ENCODE measurements at places on chromosomes 1 and 21.

DNA sequence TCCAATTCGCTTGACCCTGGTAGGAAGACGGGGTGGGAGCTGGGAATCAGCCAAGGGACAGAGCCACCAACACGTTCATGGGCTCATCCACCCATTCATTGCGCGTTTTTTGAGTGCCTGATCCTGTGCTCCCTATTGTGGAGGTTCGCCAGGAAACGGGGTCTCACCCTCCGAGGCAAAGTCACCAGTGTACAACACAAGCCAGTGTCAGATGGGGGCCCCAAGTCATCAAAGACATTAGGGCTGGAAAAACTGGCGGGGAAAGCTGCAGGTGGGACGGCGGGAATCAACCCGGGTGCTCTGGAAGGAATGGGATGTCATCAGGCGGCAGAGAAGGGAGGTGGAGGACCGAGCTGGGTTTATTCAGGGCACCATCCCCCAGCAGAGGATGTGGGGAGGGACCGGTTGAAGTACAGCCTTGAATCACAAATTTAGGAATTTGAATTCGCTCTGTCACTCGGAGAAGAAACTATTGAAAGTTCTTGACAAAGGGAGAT is 667 bp upstream of the NID1 start:
- DNase-seq: no peak

DNA sequence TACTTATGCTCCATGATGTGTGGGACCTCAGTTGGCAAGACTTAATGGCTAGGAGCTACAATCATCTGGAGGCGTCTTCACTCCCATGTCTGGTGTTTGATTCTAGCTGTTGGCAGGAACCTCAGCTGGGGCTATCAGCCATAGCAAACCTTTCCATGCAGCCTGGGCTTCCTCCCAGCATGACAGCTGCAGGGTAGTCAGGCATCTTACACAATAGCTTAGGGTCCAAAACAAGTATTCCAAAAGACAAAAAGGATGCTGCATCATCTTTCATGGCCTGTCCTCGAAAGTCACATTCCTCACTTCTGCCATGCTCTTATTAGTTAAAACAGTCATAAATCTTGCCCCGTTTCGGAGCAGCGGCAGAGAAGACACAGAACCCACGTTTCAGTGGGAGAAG is 90.9 kb downstream of the LRRC8C start:
- DNase-seq: no peak

- no peak for DNase-seq
Observed at GRCh38 chr1:243597383-243597782, 252.7 kb downstream of the AKT3 start.

GRCh38 chr1:33468531-33468930 is 3.9 kb upstream of the ZSCAN20 start:
- DNase-seq: no peak

DNA sequence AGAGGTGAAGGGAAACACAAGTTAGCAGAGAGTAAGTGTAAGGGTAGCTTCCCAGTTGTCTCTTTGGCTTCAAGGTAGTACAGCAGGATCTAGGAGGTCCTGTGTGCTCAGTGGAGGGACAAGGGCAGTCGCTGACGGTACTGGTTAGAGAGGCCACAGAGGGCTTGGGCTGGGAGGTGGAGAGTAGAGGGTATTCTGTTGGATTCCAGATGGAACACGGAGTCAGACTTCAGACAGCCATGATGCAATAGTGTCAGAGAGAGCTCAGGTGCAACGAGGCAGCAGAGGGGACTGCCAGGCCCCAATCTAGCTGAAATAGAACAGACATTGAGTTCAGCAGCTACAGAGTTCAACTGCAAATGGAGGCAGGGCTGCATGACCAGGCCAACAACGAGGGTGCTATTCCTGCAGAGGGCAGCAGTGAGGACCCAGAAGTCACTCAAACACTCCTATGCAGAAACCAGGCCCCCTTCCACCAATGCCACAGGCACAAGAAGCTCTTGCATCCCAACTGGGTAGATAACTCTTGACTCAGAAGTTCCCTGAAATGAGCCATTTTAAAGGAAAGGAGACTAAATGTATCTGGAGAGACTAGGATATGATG is 325.0 kb upstream of the ESRRG start:
- no peak for DNase-seq

- no peak for DNase-seq
Observed at GRCh38 chr1:30417701-30418046, 305.7 kb downstream of the MATN1 start.

DNA sequence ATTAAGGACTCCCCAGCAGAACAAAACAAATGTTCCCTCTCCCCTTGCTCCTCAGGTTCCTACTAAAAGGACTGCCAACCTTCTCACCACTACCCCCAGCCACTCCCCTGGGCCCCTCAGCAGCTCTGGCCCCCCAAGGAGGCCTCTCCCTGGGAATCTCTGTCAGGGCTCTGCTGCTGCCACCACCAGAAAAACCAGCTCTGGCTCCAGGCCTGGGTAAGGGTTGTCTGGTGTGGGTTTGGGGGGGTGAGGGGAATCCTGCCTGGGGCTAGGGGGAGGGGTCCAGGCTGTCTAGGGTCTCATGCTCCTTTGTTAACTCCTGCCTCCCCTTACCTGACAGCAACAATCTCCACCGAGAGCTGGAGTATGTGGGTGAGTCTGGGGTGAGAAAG is 4.8 kb downstream of the NECTIN4 start:
- DNase-seq: no peak

DNA sequence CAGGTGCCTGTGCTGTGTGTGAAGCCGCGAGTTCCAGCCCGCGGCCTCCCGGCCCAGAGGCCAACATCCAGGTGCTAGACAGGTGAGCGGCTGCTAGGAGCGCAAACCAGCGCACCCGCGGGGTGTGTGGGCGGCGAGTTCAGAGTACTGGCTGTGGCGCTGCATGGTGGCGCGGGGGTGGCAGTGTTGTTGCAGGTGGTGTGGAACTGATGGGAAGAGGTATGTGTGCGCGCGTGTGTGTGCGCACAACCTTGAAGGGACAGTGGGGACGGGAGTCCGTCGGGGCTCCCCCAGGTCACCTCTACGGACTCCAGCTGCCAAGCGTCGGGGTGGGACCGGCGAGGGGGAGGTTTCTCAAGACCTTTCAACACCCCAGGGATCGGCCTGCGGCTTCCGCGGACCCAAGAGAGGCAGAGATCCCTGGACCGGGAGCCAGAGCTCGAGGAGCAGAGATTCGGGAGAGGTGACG is 433 bp upstream of the DMBX1 start:
- no peak for DNase-seq

DNA sequence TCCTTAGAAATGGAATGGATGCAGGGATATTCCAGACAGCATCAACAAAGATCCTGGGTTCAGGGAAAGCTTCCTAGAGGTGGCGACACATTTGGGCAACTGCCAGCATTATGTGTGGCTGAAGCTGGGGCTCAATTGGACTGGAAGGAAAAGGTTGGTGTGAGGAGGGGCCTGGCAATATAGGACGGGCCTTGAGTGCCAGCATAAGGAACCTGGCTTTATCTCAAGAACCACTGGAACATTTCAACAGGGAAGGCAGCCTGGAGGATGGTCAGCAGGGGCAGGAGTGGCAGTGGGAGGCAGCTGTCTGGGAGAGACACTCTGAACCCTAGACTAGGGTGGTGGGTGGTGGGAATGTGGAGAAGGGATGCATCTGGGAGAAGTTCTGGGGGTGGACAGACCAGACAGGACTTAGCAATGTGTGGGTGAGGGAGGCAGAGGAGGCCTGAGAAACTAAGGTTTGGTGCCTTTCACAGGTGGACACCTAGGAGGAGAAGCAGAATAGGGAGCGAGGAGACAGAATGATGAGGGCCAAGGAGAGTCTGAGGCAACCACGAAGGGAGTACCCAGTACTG is 3.5 kb downstream of the SH3BGRL3 start:
- no peak for DNase-seq

DNA sequence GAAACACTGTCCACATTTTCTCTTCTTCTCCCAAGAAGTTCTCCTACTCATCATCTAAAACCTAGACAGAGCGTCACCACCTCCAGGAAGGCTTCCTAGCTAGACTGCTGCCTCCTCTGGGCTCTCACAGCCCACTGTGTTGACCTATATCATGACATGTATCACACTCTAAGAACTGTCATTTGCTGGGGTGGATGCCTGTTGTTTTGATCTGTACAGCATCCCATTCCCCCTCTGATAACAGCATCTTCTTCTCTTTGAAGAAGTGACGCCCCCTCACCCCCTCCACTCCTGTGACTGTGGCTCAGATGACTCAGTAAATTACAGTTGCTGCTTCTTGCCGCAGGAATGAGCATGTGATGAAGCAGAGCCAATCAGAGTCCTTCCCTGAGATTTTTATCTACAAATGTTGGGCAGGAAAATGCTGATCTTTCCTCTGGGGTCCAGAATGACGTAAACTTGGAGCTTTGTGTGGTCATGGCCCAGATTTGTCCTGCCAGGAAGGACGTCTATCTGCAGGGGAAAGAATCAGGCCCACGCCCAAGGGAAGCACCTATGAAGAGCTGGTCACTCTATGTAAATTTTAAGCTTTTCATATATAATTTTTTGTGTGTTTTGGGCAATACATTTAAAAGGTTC is 28.0 kb upstream of the FOXO6 start:
- peak; percentile 26 for DNase-seq

DNA sequence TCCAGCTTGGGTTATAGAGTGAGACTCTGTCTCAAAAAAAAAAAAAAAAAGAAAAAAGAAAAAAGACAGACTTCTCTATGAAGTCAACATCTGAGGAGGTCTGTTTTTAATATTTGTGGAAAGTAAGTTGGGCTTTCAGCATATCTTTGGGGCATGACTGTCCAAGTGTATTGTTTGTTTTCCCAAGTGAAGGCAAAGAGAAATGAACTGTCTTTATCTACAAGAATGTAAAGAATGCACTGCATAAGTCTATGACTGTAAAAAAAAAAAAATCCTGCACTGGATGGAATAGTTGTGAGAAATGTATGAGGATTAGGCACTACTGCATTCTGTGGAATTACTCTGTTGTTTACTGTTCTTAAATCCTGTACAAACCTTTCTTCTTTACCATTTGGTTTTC is 45.6 kb upstream of the TMEM61 start:
- no peak for DNase-seq

DNA sequence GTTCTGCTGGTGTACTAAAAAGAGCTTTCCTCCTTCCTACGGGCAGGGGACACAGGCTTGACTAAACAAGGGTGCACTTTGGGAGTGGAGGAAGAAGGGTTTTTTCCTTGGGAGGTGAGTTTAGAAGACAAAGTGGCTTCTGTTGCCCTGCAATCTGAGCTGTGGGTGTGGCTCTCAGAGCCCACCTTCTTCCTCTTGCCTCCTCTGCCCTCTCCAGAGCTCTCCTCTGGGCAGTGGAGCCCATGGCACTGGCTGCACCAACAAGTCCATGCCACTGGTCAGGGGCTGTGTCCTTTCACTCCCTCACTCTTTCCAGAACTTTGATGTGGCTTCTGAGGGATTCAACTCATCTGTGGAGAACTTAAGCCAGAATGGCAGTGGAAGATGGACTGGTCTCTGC is 25.6 kb upstream of the PSMB2 start:
- no peak for DNase-seq

DNA sequence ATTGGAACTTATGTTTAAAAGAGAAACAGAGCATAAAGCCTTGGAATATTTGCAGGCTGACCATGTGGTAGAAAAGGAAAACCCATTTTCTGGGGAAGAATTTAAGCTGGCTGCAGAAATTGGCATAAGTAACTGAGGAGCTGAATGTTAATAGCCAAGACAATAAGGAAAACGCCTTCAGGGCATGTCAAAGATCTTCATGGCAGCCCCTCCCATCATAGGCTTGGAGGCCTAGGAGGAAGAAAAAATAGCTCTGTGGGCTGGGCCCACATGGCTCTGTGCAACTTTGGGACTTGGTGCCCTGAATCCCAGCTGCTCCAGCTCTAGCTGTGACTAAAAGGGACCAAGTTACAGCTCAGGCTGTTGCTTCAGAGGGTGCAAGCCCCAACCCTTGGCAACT is 51.5 kb downstream of the CTH start:
- no peak for DNase-seq

DNA sequence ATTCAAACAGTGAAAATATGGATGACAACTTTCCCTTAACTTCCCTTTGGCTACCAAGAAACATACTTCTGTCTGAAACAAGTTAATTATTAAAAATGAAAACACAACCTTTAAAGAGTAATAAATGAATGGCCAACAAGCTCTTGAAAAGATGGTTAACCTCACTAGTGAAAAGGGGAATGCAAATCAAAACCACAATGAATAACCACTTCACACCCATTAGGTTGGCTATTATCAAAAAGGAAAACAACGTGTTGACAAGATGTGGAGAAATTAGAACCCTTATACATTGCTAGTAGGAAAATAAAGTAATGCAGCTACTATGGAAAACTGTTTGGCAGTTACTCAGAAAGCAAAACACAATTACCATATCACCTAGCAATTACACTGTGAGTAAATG is 14.1 kb downstream of the COP1 start:
- no peak for DNase-seq
